ENCODE measurements at places on chromosomes 1 and 21.

- no peak for DNase-seq
Measured at GRCh38 chr1:202237052-202237451, 43.5 kb downstream of the LGR6 start.

DNA sequence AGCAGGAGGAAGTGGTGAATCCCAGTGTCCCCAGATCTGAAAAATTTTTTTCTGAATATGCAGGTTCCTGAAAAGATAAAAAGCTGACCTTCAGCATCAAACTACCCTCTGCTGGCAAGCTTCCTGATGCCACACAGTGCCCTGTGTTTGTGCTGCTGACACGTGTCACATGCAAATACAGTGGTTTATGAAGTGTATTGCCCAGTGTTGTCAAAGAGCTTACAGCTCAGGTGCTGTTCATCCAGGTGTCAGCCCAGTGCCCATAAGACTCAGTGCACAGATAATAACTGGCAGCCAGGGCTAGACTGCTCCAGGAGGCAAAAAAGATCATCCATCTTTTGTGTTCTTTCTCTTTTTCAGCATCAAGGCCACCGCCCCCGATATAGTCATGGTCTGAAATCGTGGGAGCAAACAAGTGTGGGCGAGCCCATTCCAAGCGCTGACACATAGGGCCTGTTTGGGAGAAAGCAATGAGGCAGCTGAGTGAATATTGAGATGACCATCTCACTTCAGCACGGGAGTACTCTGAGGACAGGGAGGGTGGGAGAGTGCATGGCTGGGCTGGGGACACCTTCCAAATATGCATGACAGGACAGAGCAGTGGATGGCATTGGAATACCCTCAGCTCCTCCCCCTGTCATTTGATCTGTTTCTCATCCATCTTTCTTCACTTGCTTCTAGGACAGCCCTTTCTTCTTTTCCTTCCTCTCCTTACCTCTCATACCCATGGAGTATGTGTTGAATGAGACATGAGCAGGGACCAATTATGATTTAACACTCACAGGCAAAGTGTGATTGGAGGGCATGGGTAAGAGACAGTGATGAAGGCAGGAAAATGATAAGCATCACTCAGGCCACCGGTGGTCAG lies 6.4 kb upstream of the KCNK1 start:
- no peak for DNase-seq

GRCh38 chr1:61898658-61899057 lies 156.4 kb downstream of the PATJ start:
- DNase-seq, result no peak

DNA sequence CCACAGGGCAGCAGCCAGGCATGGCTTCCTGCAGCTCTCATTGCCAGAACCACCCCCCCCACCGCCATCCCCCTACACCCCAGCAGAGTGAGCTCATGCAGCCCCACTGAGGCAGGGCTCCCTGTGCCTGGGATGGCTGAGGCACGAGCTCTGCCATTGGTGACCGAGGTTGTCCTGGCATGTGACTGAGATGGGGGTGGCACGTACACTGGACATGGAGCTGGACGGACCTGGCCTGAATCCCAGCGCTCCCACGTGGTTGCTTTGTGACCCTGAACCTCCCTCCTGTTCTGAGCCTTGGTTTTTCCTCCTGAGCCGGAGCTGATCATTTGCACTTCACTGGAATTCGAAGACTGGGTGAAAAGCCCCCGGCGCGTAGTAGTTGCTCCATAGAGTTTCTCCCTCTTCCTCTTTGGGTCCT lies 28.3 kb downstream of the ALPL start:
- DNase-seq, result no peak

GRCh38 chr1:204532832-204533231 lies 16.6 kb downstream of the MDM4 start:
- DNase-seq, result no peak

DNA sequence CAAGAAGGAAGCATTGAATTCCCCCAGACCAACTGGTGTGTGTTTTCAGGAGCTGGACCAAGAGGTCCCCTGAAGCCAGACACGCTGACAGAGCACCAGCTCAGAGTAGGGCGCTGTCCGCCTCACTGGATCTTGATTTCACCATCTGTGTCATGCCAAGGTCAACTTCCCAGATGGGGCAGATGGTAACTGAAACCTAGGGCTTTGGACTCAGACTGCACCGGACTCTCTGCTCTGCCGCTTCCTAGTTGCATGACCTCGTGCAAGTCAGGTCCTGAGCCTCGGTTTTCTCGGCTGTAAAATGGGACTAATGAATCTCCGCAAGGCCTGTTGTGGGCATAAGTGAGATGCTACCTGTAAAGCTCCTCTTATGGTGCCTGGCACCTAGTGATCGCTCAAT lies 17.9 kb upstream of the CASZ1 start:
- DNase-seq, result no peak

All from stimulated activated CD8-positive, alpha-beta memory T cell treated with anti-CD3 and anti-CD28 coated beads, Interleukin-4, amount 100 ng/mL, for 24 hours (primary cell).